ENCODE measurements at places on chromosomes 16 and 17.

GRCh38 chr17:42518046-42518754 is 17.8 kb upstream of the NAGLU start:
- peaks cover 63% of the 10 kb centered on the region for H3K36me3 ChIP-seq
- H3K4me3 ChIP-seq: peak overlapping the region; percentile 23
- DNase-seq: no peak
- peak overlapping the region; percentile 79 for H3K27ac ChIP-seq

DNA sequence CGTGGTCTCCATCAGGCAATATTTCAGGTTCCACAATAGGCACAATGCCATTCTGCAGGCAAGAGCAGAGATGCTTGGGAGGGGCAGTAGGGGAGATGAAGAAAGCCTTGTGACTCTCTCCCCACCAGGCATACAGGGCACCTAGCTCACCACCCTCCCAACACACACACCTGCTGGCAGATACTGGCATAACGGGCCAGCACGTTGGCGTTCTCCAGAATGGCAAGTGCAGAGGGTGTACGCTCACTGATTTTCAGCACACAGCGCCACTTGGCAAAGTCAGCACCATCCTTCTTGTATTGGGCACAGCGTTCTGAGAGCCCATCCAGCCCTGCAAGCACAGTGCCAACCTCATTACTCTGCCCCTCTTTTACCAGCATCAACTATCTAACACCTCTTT is 2.2 kb downstream of the ALDOC start:
- no peak overlapping the region for H3K4me3 ChIP-seq
- H3K4me1 ChIP-seq: peaks cover 21% of the 10 kb centered on the region
- no peak for DNase-seq

DNA sequence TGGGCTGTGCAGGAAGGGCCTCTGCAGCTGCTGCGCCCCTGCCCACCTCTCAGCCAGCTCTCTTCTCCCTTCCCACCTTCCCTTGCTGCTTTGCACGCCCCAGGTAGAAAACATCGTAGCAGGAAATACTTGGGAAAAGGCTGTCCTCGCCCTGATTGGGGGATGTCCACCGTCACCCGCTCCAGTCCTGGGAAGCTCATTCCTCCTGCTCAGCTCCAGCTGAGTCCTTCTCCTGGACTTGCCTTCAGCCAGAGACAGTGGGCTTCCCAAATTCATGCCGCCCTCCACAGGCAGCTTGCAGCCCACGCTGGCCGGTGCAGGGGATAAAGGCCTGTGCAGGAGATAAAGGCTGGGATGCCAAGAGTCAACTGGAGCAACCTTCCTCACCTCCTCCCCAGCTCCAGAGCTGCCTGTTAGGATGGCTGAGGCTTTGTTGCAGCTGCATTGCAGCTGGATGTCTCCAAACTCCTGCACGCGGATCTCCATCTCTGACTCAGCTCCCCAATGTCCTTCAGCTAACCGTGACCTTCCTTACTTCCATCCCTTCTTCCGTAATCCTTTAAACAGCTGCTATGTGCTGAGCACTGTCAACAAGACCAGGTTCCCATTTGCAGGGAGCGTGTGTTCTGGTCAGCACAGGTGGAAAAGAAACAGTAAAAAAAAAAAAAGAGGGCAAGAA is 402.0 kb upstream of the TNRC6C start:
- peaks cover 68% of the 10 kb centered on the region for H3K27me3 ChIP-seq
- no peaks in the 10 kb centered on the region for H3K36me3 ChIP-seq
- no peak for DNase-seq
- no peak overlapping the region for H3K4me3 ChIP-seq

GRCh38 chr17:41133880-41134735 is 6.2 kb downstream of the KRTAP4-6 start:
- no peaks in the 10 kb centered on the region for H3K36me3 ChIP-seq
- no peaks in the 10 kb centered on the region for H3K4me1 ChIP-seq
- H3K27ac ChIP-seq: no peak overlapping the region
- H3K27me3 ChIP-seq: no peaks in the 10 kb centered on the region
- no peak for DNase-seq

DNA sequence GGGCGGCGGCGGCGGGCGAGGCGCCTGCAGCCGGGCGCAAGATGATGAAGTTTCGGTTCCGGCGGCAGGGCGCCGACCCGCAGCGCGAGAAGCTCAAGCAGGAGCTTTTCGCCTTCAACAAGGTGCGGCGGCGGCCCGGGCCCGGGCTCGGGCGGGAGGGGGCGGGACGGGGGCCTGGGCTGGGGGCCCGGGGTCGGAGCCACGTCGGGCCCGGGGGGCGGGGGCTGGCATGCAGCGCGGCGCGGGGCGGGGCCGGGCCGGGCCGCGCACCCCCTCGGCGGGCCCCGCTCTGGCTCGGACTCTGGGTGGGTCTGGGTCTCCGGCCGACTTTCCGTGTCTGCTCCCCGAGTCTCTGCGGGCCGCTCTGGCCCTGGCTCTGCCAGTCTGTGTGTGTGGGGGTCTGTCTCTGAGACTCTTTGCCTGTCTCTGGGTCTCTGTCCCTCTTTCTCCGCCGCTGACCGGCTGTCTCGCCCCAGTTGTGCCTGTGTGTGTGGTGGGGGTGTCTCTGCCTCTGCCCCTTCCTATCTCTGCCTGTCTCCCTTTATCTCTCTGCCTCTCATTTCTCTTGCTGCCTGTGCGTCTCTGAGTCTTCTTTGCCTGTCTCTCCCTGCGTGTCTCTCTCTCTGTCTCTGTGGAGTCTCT is 328 bp downstream of the LLGL1 start:
- H3K27me3 ChIP-seq: no peaks in the 10 kb centered on the region

GRCh38 chr17:69820876-69821473 is 254.1 kb upstream of the KCNJ16 start:
- no peaks in the 10 kb centered on the region for H3K27me3 ChIP-seq
- no peaks in the 10 kb centered on the region for H3K36me3 ChIP-seq
- DNase-seq: no peak
- H3K4me3 ChIP-seq: no peak overlapping the region

GRCh38 chr17:72711521-72712310 is 380.8 kb downstream of the SLC39A11 start:
- peak overlapping the region; percentile 84 for H3K27ac ChIP-seq
- peaks cover 7% of the 10 kb centered on the region for H3K36me3 ChIP-seq
- peaks cover 54% of the 10 kb centered on the region for H3K4me1 ChIP-seq
- no peaks in the 10 kb centered on the region for H3K27me3 ChIP-seq

Measured in esophagus squamous epithelium (tissue), 5 donors.